ENCODE measurements at places on chromosomes 13 and 19.

DNA sequence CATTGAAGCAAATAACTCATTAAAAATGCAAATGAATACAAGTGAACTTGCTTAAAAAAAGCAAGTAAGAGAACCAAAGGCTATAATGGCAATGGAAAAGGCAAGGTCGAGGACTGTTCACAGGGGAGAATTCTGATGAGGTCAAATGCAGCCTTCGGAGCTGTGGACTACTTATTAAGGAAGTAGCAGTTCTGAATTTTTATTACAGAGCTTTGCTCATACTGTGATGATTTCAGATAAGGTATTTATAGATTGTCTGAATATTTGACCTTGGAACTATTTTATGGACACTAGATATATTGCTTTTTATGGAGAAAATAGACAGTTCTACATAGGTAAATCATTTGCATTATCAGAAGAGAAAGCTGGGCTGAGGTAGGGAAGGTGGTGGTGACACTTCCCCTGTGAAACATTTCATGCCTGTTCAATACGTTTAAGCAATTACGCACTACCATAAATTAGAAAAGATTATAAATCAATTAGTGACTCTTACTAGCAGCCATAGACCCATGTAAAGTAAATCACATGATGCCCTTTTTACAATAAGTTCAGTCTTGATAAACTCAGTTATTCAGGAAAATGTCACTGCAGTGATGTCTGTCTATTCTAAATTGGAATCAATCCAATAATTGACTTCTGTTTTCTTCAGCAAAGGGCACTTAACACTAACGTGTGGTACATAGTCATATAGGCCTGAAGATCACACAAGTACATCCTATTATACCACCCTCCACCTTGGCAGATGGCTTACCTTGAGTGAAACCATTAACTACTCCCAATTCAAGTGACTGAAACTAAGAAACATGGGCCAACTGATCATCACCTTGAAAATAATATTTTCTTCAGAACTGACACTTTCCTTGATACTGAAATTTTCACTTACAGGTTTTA, 260.0 kb downstream of the KLF12 start:
- DNase-seq: no peak

DNA sequence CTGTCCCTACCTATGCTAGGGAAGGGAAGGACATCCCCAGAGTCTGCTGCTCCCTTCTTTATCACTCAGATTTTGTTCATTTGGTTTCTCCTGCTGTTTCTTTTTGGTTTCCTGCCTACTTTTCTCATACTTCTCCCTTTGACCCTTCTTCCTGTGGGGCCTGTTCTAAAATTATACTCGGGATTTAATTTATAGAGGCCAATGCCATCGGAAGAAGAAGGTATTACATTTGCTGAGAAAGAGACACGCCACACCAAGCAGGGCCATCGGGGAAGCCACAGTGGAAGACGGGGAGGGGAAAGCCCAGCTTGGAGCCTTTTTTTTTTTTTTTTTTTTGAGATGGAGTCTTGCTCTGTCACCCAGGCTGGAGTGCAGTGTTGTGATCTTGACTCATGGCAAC, 46.8 kb upstream of the FARP1 start:
- DNase-seq: peak; percentile 15

DNA sequence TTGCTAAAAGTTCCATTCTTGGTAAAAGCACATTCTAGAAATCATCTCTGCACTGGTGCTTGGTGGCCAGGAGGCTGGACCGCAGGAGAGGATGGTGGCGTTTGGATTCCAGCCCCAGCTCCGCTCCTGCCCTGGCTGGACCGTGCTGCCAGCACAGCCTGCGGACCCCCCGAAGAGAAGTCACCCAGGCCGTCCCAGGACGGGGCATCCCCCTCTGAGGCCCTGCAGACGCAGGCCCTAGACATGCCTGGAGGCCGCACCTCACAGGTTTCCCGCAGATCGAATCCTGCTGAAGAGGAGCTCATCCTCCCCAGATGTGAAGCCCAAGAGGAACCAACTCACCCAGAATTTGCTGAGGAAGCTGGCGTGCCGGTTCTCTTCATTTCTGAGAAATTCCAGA, 159.0 kb downstream of the TEX29 start:
- no peak for DNase-seq

DNA sequence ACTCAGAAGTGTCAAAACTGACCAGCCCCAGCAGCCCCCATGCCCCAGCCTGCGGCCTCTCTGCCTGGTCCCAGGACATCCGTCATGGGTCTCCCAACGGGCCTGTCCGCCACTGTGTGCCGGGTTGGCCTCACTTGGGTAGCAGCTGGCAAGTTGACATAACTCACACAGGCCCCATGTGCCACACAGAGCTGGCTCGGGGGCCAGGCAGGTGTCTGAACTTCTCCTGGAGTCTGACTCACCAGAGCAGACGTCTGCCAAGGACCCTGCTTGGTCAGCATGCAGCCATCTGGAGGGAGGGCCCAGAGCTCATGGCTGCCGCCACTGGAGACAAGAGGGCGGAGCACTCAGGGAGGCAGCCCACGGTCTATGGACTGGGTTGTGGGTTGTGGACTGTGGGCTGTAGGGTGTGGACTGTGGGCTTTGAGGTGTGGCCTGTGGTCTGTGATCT, 32.0 kb upstream of the TMEM255B start:
- DNase-seq: peak; percentile 26

- DNase-seq: no peak
Observed at GRCh38 chr19:670609-671075, 5.5 kb upstream of the FSTL3 start.

DNA sequence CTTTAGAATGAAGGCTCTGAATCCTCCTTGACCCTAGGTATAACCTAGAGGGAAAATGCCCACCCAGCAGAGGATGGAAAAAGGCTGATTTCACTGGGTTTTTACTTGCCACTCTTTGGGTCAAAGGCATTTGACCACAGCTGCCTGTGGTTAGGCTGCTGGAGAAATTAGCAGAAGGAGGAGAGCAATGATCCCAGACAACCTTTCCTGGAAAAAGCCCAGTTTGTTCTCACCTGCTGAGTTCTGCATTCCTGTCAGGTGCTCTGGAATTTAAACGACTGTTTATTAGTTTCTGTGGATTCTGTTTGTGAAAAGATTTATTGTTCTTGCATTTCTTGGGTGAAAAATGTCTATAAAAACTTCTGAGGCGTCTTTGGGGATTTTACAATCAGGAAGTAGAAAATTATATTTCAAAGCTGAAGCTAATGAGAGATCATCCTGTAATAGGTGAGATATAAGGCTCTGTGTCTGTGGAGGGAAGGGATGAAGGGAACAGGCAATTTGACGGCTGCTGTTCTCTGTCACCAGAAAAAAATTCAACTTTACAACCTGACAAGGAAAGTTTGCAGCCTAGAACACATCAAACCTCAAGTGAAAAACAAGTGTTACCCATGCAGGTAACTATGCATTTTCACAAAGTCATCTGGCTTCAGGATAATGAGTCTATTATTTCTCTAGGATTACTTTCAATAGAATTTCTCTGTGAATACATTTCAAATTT, 519.7 kb downstream of the DIAPH3 start:
- no peak for DNase-seq

- peak; percentile 91 for DNase-seq
Observed at GRCh38 chr13:109818886-109819285, 32.5 kb upstream of the IRS2 start.

GRCh38 chr19:2289714-2290435, 7.9 kb upstream of the PEAK3 start:
- no peak for DNase-seq

- no peak for DNase-seq
Observed at GRCh38 chr13:46715363-46715762, 81.6 kb downstream of the ESD start.

DNA sequence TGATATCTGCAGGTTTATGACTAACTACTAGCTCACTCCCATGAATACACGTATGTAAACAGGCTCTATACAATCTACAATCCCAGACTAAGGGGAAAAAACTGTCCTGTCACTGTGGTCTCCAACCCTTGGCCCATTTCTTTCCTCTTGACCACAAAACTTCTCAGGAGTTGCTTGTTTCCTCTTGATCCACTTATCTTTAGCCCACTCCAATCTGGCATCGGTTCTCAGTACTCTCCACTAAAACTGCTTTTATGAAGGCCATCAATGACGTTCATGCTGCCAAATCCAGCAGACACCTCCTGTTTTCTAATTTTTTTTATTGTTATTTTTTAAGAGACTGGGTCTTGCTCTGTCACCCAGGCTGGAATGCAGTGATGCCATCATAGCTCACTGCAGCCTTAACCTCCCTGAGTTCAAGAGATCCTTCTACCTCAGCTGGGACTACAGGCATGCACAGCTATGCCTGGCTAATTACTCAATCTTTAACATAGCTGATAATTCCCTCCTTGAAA, 31.9 kb upstream of the USPL1 start:
- DNase-seq: peak; percentile 58

DNA sequence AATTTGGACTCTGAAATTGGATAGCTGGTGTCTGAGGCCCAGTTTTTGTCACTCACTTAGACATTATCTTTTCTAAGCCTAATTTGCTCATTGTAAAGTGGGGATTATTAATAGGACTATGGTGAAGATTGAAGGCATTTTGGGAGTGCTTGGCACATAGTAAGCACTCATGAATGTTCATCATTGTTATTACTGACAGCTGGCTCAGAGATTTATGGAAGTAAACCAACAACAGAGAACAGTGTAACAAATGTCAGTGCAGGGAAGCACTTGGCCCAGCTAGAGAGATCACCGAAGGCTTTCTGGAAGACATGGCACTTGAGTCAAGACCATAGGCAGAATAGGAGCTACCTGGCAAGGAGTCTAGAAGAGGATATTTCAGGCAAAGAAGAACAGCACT, 92.3 kb downstream of the RFC3 start:
- no peak for DNase-seq

DNA sequence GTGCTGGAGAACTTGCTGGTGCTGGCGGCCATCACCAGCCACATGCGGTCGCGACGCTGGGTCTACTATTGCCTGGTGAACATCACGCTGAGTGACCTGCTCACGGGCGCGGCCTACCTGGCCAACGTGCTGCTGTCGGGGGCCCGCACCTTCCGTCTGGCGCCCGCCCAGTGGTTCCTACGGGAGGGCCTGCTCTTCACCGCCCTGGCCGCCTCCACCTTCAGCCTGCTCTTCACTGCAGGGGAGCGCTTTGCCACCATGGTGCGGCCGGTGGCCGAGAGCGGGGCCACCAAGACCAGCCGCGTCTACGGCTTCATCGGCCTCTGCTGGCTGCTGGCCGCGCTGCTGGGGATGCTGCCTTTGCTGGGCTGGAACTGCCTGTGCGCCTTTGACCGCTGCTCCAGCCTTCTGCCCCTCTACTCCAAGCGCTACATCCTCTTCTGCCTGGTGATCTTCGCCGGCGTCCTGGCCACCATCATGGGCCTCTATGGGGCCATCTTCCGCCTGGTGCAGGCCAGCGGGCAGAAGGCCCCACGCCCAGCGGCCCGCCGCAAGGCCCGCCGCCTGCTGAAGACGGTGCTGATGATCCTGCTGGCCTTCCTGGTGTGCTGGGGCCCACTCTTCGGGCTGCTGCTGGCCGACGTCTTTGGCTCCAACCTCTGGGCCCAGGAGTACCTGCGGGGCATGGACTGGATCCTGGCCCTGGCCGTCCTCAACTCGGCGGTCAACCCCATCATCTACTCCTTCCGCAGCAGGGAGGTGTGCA, 587 bp downstream of the S1PR4 start:
- DNase-seq: no peak

DNA sequence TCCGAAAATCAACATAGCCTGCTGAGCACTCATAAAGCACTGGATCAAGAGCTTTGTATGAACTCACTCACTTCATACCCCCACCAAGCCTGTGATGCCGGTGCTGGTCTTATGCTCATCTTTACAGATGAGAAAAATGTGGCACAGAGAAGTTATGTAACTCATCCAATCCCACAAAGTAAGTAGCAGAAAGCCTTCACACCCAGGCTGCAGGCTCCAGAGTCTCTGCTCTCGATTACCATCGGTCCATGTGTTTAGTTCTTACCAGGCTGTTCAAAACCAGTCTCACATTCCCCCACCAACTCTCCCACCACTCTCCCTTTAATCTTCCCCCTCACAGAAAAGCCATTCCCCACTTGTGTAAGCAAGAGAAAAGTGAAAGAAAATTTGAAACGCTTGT, 276.0 kb downstream of the DNAJC15 start:
- no peak for DNase-seq

- DNase-seq: peak; percentile 33
Observed at GRCh38 chr19:35267353-35267817, 1.4 kb upstream of the USF2 start.

GRCh38 chr13:112903071-112903577, 65.9 kb upstream of the MCF2L start:
- no peak for DNase-seq

DNA sequence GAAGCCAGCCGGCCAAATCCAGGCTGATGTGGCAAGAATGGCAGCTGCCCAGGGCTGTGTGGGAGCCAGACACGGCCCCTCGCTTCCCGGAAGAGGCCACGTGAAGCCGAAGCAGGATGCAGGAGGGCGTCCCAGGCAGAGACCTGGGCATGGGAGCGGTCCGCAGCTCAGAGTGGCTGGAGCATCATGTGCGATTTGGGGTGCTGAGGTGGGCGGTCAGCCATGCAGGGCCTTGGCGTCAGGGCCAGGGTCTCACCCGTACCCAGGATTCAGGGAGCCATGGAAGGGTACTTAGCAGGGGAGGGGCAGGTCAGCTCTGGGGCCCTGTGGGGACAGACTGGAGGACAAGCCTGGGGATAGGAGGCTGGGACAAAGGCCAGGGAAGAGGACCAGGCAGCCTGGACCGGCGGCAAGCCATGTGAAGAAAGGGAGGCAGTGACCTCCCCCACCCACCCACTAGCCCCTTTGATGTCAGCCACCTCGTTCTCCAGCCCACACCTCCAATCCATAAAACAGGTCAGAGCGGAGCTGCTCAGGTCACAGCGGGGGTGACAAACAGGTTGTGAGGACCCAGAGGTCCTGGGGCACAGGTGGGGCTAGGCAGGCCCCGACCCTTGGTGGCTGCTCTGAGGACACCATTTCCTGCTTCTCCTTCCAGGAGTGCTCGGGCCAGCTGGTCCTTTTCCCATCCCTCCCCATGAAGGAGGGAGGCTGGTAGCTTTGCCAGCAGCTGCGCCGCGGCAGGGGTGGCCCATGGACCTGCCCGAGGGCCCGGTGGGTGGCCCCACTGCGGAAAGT, 2.3 kb downstream of the KASH5 start:
- no peak for DNase-seq

DNA sequence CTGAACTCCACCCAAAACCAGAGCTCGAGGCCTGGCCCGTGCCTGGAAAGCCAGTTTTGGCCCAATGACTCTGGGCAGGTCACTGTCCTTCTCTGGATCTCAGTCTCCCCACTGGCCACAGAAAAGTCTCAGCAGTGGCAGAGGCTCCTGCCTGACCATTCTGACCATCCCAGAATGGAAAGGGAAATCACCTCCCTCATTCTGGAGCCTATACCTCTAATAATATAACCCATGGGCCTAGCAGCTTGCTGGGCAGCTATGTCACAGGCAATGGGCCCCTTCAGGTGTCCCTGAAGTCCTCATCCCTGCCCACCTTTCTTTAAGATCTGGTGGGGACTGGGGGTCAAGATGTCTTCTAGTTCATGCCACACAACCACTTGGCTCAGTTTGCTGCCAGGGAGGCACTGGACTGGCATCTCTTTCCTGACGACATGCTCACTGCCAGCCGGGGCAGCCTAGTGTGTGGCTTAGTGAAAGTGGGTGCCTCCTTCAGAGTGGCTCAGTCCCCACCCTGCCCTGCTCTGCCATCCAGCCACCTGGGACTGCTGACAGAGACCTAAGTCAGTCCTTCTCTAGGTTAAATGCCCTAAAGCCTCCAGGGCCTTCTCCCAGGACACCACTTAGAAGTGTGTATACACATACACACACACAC, 62.6 kb downstream of the AP1M1 start:
- DNase-seq: no peak

All from fibroblast of skin of back (primary cell).